ENCODE measurements at places on chromosomes 5 and 9.

DNA sequence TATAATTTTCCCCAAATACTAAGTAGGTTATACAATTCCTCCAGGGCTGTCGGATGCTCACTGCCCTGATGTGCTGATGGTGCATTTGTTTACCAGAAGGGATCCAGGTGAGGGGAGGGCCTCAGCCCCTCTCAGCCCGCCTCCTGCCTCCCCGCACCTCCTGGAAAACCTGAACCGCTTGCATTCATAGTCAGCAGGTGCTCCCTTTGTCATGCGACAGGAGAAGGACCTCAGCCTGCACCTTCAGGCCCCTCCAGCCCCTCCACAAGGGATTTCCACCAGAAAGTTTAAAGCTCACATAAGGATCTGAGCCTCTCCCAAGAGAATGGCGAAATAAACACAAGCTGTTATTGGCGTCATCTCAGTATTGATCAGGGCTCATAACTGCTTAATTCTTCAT is 36.5 kb upstream of the NTNG2 start:
- no peak for DNase-seq

DNA sequence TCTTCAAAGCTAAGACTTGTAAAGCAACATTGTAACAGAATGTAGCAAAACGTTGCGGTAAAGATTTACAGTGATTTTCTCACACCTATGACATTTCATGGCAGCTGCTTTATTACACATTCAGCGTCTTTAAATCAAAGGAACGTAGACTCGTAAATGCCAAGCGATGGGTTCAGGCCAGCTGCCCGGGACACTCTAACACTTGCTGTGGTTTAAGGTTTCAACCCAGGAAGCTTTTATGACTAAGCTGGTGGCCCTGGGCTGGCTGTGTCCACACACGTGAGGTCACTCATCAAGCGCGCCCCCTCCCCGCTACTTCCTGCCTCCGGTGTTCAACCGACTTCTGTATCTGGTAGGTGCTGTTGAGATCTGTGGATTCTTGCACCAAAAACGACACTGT is 2.5 kb downstream of the SLC6A18 start:
- DNase-seq = no peak

GRCh38 chr9:79143211-79143610 is 428.6 kb upstream of the TLE4 start:
- DNase-seq = no peak

GRCh38 chr5:32231929-32232328 is 57.8 kb upstream of the GOLPH3 start:
- DNase-seq = no peak

- DNase-seq = no peak
Measured at GRCh38 chr5:150159741-150160179, 4.1 kb upstream of the PDGFRB start.

GRCh38 chr5:158431369-158432029 is 572.6 kb upstream of the CLINT1 start:
- DNase-seq = no peak

DNA sequence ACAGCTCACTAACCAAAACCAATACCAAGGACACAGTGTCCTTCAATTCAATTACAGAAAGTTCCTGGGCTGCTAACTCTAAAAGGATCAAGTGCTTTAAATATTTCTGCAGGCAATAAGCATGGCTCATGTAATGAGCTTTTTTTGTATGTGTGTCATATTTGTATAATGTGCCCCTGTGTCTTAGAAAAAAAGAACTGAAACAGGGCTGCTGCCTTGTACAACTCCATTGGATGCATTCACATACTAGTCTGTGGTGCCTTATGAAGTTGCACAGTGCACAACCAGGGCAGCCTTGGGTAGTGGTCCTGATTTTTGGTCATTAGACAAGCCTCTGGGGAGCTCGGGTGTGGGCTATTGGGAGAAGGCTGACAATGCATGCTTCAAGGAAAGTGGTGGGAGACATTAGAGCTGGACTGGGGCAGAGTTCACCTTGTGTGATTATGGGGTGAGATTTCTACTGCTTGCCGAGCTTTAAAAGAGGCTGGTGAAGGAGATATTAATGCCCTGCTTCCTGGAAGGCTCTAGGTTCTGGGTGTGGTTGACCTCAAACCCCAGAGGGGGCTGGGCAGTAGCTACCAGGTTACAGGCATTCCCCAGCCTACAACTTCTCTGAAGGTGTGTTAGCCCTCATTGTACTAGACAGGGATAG is 3.6 kb upstream of the CPEB4 start:
- no peak for DNase-seq

DNA sequence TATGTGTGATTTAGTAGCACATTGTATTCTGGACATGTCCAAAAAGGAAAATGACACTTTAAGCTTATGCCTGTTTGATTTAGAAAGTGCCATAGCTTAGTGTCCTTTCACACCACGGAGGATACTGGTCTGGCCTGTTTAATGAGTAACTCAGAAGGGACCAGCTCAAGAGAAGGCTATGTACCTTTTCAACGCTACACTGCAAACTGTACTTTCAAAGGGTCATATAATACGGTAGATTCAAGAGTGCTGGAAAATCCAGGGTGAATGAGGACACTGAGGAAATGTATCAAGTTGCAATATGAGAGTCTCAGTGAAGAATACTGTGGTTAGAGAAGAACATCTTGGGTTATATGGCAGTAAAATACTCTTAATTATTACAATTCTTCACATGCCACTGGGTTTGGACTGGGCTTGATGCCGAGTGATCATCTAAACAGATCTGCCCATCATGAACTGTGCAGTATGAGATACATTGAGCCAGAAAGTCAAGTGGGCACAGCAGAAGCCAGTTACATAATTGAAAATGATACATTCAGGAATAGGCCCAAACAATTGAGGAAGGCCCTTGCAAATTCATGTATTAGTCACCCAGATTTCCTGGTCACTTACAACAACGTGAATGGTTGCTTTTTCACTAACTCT is 1211.5 kb upstream of the CDH9 start:
- DNase-seq = no peak

DNA sequence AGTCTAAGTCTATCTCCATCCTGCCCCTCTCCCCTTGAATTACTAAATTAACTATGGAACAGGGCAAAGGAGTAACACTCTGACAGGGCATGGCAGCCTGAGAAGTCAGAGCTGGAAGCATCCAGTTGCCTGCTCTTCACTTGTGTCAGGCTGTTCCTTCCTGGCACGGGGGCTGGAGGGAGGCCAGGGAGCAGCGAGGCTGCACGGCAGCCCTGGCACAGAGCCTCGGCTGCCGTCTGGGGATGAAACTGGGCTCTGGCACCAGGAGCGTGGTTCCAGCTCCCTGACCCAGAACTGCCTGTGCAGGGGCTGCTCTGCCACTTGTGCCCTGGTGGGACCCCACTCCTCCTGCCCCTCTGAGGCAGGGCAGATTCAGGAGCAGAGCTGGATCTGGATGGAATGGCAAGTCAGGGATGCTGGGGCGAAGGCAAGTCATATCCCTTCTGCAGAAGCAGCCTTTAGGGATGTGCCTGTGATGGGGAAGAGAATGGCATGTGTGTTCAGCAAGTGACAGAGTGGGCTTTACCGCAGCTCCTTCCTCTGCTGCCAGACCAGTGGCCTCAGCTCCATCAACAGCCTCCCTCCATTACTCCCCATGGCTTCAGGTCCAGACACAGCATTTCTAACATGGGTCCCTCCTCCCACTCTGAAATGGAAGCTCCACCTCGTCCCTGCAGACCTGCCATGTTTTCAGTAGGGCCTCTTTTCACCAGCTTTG is 42.2 kb upstream of the PDE8B start:
- DNase-seq = peak; percentile 13

DNA sequence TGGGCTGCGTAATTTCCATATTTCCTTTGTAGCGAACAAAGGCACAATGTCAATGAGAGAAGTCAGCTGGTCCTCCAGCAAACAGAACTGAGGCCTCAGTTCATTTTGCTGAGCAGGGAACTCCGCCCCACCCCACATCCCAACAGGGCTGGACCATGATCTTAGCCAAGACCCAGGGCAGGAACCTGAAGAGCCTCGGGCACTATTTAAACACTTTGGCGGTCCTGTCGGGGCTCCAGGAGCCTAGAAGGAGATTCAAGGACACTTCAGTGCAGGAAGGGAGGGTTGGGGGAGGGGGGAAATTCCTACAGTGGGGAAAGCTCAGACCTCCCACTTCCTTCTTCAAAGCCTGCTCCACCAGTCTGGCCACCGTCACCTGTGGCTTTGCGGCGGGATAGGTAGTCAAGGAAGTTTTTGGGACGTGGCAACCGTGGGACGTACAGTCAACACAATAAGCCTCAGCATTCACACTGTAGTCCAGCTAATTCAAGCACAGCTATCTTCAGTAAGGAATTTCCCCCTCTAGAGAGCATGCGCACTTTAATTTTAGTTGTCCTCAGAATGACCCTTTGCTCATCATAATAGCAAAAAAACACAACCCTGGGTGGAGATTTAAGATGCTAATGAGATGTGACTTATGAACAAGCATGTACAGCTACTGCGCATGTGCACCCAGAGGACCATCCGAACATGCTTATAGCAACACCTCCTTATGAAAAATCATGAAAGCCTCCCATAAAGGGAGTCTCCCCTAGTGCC is 30.9 kb downstream of the S1PR3 start:
- no peak for DNase-seq

DNA sequence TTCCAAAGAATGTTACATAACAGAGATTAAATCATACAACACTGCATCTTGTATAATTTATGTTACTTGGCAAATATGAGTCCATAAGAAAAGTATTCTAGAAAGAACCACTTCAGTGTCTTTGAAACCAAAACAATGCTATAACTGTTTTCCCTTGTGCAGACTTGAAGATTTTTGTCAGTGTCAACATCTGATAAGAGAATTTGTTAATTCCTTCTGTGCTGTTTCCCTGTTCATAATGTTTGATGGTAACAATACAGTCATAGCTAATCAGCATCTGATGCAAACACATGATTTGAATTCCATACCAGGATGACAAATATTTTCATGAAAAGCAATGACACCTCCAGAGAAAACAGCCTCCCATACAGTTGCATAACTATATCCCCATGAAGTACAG is 306.8 kb downstream of the SEMA5A start:
- DNase-seq = peak; percentile 27

DNA sequence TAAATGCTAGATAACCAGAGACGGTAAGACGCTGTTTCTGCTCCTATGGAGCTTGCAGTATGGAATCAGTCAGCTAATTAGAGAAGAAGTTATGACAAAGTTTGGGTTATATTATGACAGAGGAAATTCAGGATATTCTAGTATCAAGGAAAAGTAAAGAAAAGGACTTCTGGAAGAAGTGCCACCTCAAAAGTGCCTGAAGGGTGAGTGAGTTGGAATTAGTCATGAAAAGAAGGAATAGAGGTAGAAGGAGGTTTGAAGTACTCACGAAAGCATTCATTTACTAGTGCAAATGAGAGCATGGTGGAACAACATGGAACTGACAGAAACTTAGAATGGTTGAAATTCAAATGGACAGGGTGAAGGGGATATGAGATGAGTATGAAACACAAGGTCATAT is 40.4 kb upstream of the MTAP start:
- no peak for DNase-seq

DNA sequence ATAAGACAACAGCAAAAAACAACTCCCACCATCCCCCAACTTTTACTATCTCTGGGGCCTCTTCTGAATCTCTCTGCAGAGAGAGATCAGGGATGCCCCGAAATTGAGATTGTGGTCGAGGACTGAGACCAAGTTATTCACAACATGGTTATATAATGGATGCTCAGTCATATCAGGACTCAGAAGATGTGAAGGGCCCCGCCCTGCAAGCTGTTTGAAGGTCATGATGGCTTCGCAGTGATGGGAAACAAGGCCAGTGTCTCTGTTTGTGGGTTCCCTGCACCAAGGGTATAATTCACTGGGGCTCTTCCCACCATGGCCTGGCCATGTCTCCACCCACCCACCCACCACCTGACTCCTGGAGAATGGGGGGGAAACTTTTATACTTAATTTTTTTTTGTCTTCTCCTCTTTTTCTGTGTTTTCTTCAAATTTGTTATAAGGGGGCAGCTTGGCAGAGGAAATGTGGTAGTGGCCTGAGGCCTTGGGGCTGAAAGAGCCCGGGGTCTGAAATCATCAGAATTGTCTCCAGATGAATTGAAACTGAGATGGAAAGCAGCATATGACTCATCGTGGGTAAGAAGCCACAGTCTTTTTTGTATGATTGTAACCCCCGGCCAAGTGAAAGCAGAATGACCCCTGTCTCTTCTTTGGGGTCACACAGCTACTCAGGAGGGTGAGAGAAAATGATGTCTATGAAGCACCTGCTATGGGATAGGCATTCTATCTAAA is 15.0 kb upstream of the TEX48 start:
- no peak for DNase-seq

DNA sequence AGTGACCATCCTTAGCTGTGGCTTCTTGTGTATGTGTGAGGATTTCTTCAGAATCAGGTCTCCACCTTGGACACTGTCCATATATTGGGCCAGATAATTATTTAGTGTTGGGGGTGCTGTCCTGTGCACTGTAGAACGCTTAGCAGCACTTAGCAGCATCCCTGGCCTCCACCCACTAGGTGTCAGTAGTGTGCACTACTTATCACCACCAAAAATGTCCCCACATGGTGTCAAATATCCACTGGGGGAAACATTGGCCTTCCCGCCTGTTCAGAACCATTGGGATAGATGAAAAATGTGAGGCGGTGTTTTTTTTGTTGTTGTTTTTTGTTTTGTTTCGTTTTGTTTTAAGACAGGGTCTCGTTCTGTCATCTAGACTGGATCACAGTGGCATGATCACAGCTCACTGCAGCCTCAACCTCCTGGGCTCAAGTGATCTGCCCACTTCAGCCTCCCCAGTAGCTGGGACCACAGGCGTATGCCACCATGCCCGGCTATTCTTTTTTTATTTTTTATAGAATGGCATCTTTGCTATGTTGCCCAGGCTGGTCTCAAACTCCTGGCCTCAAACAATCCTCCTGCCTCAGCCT is 67.7 kb downstream of the TENT4A start:
- no peak for DNase-seq

DNA sequence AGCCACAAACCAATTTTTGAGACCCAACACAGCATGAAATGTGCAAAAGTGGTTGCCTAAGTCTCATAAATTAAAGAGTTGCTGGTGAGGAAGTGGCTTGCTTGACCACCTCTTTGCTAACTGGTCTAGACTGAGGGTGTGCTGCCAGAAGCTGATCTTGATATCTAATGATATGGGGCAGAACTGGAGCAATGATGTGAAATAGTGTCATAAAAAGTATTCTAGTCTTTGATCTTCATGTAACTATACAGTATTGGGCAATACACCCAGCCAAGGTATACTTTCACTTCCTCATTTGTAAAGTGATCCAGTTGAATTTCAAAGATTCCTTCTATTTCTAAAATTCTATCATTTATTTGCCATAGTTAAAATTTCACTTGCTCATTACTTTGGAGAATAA is 5.9 kb upstream of the YTHDC2 start:
- DNase-seq = no peak

DNA sequence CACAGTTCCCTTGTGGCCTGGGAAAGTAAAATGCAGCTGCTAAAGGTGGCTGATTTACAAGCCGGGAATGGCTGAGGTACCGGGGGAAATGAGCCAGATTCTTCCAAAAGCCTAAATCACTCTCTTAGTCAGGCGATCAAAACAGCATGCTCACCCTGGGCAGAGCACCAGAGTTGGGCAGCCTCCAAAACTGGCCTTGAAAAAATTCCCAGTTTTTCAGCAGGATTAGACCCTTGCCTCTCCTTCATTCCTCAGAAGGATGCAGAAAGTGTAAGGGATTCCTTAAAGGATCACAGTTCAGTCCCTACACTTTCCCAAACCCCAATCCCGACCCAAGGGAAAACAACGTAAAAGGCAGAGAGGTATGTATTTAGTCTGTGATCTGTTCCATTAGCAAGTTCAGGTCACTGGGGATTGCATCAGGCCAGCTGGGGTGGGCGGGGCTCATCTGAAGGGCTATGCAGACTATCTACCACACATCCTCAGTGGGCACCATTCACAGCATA is 16.9 kb downstream of the TMEM174 start:
- peak; percentile 41 for DNase-seq

- DNase-seq = peak; percentile 67
Measured at GRCh38 chr9:34994900-34995669, 5.5 kb downstream of the DNAJB5 start.

Measured in AG09309 (cell line).